ENCODE measurements at places on chromosomes 13 and 19.

DNA sequence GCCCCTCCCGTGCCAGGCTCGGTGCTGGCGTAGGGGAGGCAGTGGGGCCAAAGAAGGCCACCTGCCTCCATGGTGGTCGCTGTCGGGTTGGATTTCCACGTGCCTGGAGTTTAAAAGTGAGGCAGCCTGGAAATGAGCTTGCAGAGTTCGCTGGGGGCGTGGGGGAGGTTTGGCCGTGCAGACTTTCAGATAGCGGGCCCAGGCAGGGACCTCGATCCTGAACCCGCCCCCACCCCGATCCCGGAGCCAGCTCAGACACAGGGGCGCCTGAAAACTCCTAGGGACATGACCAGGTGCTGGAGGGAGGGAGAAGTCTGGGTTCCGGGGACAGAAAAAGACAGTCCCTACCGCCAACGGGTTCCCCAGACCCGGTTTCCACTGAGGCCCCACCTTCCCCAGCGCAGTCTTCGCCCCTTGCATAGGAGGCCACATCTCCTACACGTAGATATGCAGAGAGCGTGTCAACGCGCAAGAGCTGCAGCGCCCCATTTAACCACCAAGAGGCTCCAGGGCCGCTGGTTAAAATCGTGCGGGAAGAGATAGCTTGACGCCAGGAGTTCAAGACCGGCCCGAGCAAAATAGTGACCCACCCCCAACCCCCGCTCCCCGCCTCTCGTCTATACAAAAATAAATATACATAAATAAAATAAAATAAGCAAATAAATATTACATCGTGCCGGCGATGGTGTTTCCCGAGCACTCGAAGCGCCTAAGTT is 8.5 kb downstream of the CCDC8 start:
- no peak for DNase-seq

GRCh38 chr19:13797870-13798269 is 2.6 kb downstream of the ZSWIM4 start:
- no peak for DNase-seq

DNA sequence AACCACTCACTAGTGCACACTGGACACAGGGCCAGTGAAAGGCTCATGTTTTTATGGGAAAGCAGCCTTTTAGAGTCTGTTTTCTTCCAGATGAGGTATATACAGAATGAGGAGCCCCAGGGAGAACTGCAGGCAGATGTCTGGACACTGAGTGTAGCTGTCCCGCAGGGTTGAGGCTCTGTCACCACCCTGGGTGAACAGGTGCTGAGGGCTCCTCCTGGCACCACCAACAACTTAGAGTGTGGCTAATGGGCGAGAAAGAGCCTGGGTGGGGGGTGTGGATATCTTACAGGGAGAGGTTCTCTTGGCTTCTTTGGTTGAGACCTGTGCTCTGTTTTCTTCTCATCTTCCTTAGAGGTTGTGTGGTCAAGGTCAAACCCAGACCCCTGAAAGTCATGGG is 202.1 kb upstream of the GPR12 start:
- no peak for DNase-seq

GRCh38 chr19:2426611-2427428 is 566 bp downstream of the TIMM13 start:
- peak; percentile 15 for DNase-seq

GRCh38 chr13:23678795-23679194 is 108.6 kb downstream of the TNFRSF19 start:
- no peak for DNase-seq

- no peak for DNase-seq
Measured at GRCh38 chr13:30791354-30792001, 56.1 kb downstream of the ALOX5AP start.

DNA sequence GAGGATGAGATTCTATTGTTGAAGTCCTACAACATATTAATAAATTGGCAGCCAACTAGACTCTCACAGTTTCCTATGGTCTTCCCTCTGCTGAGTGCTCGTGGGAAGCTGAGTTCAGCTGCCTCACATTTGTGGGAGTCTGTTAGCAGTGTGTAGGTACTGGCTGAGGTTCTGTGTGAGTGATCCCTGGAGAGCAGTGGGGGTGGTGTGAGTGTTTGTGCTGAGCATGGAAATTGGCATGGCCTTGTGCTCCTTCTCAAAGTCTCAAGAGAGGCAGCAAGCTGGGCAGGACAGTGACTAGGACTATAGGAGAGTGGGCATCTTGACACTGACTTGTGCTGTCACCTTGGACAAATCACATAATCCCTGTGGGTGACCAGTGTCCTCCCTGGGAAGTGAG is 298.3 kb downstream of the MTUS2 start:
- no peak for DNase-seq

GRCh38 chr19:35297515-35297848 is 5.5 kb downstream of the MAG start:
- DNase-seq, result no peak

GRCh38 chr13:97434397-97435201 is 630 bp downstream of the RAP2A start:
- peak; percentile 39 for DNase-seq

DNA sequence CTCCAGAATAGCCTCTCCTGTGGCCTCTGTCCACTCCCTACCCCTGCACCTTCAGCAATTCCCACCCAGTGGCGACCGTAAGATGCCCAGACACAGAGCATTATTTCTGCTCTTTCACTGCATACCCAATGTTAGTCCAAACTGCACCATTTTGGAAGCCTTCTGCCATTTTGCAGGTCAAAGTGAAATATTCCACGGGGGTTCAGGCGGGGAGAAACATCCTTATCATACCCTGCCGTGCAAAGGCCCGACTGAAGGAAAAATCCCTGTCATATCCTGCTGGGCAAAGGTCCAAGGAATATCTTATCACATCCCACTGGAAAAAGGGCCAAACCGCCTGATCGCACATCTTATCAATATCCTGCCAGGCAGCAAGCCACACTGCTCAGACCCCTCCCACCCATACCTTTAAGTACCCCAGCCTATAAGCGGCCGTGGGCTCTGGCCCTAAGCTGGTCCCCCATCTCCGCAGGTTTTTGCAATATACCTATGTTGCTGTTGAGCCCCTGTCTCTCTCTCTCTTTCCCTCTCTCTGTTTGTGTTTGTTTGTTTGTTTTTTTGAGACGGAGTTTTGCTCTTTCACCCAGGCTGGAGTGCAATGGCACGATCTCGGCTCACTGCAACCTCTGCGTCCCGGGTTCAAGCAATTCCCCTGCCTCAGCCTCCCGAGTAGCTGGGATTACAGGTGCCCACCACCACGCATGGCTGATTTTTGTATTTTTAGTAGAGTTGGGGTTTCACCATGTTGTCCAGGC is 18.2 kb downstream of the CLEC11A start:
- DNase-seq, result no peak

DNA sequence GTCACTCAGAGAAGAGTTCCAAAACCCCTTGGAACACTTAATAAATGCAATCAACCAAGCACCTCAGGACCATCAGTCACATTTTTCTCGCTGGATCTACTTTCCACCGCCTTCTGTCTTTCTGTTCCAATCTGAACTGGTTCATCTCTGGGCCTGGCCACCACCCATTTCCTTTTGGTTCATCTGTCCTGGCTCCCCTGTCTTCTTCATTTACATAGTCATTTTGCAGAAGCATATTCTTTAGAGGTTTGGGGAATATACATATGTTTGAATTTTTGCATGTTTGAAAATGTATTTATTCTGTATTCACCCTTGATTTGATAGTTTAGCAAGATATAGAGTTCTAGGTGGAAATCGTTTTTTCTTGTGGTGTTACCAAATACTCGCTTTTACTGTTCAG is 188.2 kb downstream of the MTUS2 start:
- DNase-seq, result no peak

- DNase-seq, result no peak
Measured at GRCh38 chr13:68895696-68896095, 1211.9 kb upstream of the ATXN8OS start.

GRCh38 chr13:36857253-36857652 is 38.2 kb downstream of the RFXAP start:
- peak; percentile 55 for DNase-seq

- DNase-seq, result no peak
Measured at GRCh38 chr13:46171217-46171616, 10.8 kb downstream of the LCP1 start.

DNA sequence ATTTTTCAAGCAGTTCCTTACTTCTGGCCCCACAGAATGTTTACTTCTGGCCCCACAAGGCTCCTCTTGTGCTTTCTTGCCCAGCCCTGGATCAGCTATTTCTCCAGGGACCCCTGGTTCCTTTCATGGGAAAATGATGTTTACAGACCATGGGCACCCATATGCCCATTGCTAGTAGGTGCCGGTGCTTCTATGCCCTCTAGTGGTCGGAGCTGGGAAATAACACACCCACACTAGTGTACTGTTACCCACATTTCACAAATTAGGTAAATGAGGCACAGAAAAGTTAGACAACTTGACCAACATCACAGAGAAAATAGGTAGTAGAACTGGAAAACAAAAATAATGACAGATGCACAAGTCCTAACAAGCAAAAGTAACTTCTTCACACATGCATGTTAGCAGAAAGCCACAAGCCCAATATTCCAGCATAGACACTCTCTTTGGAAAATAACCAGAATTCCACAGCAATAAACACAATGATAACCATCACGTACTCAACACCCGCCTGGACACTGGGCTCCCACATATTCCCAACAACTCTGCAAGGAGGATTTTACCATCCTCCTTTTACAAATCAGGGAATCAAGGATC is 1.3 kb upstream of the CEACAM6 start:
- peak; percentile 60 for DNase-seq

- DNase-seq, result no peak
Measured at GRCh38 chr13:36870050-36870692, 49.9 kb downstream of the SMAD9 start.

GRCh38 chr13:110276553-110276950 is 30.4 kb downstream of the COL4A1 start:
- DNase-seq, result no peak
